ENCODE measurements at places on chromosomes 11 and 22.

- DNase-seq = no peak
Measured at GRCh38 chr22:42742940-42743339, 22.3 kb upstream of the A4GALT start.

DNA sequence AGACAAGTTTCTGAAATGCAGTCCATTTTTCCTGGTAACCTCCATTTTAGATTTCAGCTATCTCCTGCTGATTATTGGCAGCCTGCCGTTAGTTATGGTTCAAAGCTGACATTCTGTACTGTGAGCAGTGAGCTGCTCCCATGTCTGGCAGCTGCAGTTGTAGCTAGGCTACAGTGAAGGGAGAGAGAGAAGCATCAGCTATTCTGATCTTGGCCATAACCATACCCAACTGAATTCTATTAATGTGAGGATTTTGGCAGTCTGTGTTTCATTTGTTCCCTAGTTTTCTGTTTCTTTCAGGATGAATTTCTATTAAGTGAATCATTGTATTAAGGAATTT, 33.4 kb downstream of the SIK2 start:
- DNase-seq = no peak

GRCh38 chr22:50715776-50716175, 22.2 kb upstream of the ACR start:
- DNase-seq = no peak

- no peak for DNase-seq
Measured at GRCh38 chr11:118200497-118200896, 24.1 kb upstream of the SCN2B start.

GRCh38 chr22:37334859-37335805, 52.8 kb downstream of the CYTH4 start:
- no peak for DNase-seq

- DNase-seq = no peak
Measured at GRCh38 chr11:116972691-116973090, 125.5 kb downstream of the SIK3 start.

- DNase-seq = no peak
Measured at GRCh38 chr22:42376711-42377554, 55.3 kb downstream of the NFAM1 start.

GRCh38 chr11:111538407-111539114, 2.0 kb upstream of the LAYN start:
- no peak for DNase-seq

- no peak for DNase-seq
Measured at GRCh38 chr22:35335936-35336781, 36.5 kb downstream of the TOM1 start.

- no peak for DNase-seq
Measured at GRCh38 chr11:122091835-122092234, 24.2 kb downstream of the BLID start.

- no peak for DNase-seq
Measured at GRCh38 chr11:35536470-35536869, 11.1 kb upstream of the PAMR1 start.

- no peak for DNase-seq
Measured at GRCh38 chr11:77036398-77036797, 2.2 kb downstream of the B3GNT6 start.
